ENCODE measurements at places on chromosomes 7 and 10.

GRCh38 chr7:77606562-77606961, 69.5 kb downstream of the PTPN12 start:
- DNase-seq, result no peak

- DNase-seq, result no peak
These were observed 6.4 kb downstream of the CDCA7L start for GRCh38 chr7:21939136-21939857.

DNA sequence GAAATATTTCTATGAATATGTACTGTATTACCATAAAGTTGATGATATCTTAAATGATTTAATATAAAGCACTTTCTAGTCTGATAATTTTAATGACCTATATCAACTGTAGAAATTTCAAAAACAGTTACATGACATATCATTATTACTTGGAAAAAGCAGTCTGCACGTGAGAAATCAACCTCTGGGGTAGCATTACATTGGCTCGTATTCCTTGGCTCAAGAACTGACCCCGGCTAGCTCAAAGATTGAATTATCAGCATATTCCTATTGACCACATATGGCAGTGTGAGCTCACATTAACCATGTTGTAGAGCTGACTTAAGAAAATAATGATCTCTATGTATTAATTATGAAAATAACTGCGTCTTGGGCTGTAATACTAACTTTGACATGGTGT, 139.3 kb downstream of the PTN start:
- DNase-seq, result no peak

DNA sequence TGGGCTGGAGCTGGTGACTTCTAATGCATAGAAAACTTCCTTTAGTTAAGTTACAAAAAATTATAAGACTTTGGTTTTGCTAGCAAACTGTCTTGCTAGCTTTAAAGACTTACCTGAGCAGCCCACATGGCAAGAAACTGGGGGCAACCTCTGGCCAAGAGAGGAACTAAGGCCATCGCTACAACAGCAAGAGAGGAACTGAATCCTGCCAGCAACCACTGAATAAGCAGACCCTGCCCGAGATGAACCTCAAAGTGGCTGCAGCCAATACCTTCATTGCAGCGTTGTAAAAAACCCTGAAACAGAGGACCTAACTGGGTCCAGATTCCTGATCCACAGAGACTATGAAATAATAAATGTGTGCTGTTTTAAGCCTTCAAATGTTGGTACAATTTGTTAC, 54.6 kb upstream of the STARD3NL start:
- DNase-seq, result no peak

- DNase-seq, result no peak
These were observed 717.4 kb downstream of the PARD3 start for GRCh38 chr10:34097682-34098081.

DNA sequence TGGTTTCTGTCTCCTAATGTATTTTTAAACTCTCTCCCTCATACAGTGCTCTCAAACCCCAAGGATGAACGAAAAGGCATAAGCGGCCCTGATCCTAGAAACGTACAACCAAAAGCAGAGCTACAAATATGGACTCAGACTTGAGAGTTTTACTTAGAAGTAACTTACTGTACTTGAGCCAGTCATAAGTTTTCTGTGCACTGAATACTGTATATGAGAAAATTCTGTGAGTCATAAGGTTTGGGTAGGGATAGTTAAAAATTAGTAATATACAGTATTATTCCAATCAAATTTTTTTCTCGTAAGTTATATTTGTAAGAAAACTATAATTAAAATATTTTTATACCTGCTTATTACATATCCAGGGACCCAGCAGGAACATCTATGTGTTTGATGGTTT, 5.9 kb upstream of the ASL start:
- no peak for DNase-seq

- DNase-seq, result no peak
These were observed 3.1 kb upstream of the SMNDC1 start for GRCh38 chr10:110307805-110308204.

DNA sequence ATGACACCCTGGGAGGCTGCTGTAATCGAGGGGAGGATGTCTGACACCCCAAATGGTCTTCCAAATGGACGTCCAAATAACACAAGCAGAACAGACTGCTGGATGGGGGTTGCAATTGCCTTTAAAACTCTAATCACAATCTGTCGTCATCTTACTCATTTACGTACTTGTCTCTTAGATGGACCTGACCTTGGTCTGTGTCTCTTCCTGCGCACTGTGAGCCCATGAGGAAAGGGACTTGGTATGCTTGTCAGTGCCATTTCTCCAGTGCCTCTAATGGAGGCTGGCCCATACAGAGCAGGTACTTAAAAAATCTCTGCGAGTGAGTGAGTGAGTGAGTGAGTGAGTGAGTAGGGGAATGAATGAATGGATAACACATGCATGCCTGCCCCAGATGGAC, 93.3 kb downstream of the DLG5 start:
- no peak for DNase-seq

- no peak for DNase-seq
These were observed 11.5 kb upstream of the AKR1B10 start for GRCh38 chr7:134515569-134516468.

- no peak for DNase-seq
These were observed 709.1 kb upstream of the FZD8 start for GRCh38 chr10:36351159-36351558.

DNA sequence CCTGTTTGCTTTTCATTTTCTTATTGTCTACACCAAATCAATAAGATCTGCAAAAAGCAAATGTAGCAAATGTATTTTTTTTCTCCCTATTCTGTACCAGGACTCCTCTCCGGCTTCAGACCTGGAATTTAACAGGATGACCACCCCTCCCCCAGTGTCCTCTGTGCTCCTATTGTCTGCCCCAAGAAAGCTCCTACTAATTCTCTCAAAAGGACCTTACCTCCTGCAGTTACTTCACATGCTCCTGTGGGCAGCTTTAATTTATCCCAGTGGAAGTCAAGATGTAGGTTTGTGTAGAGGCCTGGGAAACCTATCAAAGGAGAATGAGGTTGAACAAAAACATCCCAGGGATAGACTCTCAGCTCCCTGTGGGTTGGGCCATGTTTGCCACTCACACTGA, 31.3 kb downstream of the PLXNA4 start:
- DNase-seq, result no peak

DNA sequence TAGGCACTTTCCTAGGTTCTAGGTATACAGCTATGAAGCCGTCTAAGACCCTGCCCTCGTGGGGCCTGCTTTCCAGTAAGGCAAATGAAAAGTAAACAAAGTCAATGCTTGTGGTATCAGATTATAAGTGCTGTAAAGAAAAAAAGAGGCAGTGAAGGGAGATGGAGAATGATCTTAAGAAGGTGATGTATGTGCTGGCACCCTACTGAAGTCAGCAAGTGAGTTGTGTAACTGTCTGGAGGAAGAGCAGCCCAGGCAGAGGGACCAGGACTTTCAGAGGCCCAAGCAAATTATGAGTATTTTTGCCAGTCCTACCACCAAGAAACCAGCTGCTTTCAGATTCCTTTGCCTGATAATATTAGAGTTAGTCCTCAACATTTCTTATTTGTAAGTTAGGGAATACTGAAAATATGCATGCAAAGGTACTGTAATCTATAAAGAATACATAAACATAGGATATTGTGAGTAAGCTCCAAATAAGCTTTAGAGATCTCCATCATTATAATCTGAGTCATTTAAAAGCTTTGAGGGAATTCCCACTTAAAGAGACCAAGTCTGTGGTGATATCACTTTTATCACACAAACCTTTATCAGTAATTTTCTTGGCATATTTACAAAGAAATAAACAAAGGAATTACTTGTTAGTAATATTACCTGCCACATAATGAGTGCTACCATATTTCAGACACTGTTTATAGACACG, 329.2 kb upstream of the LRGUK start:
- no peak for DNase-seq

DNA sequence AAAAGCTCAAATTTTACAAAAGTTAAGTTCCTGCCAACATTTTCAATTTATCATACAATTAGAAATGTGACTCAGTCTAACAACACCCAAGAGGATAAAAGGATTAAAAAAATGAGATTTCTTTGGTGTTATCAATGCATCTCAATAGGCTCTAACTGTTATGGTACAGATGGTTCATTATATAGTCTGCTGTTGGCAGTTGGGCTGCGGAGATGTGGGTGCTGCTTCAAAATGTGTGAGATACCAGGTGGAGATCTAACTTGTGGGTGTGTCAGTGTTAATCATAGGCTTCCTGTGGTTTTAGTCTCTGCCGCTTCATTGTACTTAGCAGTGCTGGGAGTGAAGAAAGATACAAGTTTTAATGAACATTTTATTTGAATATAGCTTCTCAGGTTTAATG, 231.2 kb downstream of the EXOC4 start:
- no peak for DNase-seq

- DNase-seq, result no peak
These were observed 32.8 kb upstream of the CDK14 start for GRCh38 chr7:90563286-90563685.

GRCh38 chr7:154423231-154423630, 371.0 kb downstream of the DPP6 start:
- no peak for DNase-seq

- no peak for DNase-seq
These were observed 138.0 kb downstream of the LHPP start for GRCh38 chr10:124599588-124600050.

DNA sequence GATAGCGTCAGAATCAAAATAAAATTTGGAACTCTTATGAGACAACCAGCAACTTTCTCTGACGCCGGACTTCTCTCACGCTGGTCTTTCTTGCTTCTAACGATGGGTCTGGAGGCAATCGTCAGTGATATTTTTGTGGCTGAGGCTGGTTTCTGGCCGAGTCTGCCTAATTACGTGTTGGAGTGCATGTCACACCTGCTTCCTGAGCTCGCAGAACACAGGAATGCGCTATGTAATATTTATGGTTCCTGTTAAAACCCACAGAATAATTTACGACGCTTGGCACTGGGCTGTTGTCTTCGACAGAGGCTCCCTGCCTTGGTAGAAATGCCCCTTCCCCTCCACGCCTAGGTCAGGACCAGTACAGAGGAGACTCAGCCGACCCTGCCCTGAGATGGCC, 64.9 kb downstream of the NPTX2 start:
- DNase-seq, result no peak

GRCh38 chr7:157898261-157898660, 561.5 kb downstream of the DNAJB6 start:
- DNase-seq, result no peak

- DNase-seq, result no peak
These were observed 65.6 kb downstream of the ZNF503 start for GRCh38 chr10:75335983-75336382.

GRCh38 chr10:68787813-68788212, 39.5 kb upstream of the STOX1 start:
- DNase-seq, result no peak

- no peak for DNase-seq
These were observed 44.2 kb downstream of the RAB11FIP2 start for GRCh38 chr10:118002581-118002980.

GRCh38 chr10:91220954-91221675, 652 bp downstream of the PCGF5 start:
- no peak for DNase-seq

DNA sequence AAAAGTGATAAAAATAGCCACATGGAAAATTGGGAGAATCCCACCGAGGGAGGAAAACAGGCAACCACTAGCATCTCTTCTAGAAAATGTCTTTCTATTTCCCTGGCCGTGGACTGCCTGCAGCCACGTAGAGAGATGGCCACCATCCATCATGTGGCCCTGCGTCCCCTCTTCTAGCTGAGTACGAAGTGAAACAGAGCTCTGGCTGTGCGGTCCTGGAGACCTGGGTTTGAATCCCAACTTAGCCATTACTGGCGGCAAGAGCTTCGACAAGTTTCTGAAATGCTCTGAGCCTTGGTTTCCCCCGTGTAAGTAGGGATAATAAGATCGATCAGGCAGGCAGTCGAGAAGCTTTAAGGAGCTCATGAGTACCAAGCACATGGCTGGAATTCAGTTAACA, 32.9 kb downstream of the ZCCHC24 start:
- DNase-seq, result no peak

- no peak for DNase-seq
These were observed 9.6 kb upstream of the ZMIZ2 start for GRCh38 chr7:44738876-44739665.

- DNase-seq, result no peak
These were observed 50.0 kb downstream of the PRPF18 start for GRCh38 chr10:13636776-13637175.

DNA sequence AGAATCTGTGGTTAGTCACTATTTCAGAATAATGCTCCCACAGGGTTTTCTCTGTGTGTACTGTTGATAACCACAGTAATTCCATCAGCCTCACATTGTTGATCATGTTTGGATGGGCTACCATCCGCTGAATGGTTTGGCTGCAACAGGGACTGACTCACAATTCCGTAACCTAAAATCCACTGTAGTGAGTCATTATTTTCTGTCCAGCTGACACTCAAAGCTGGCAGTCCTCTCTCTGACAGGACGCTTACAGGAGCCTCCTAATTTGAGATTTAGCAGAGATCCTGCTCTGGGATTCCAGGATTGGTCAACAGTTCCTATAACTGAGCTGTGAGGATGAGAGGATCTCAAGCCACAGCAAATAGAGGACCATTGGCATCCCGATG, 32.7 kb downstream of the VWA2 start:
- peak; percentile 80 for DNase-seq

DNA sequence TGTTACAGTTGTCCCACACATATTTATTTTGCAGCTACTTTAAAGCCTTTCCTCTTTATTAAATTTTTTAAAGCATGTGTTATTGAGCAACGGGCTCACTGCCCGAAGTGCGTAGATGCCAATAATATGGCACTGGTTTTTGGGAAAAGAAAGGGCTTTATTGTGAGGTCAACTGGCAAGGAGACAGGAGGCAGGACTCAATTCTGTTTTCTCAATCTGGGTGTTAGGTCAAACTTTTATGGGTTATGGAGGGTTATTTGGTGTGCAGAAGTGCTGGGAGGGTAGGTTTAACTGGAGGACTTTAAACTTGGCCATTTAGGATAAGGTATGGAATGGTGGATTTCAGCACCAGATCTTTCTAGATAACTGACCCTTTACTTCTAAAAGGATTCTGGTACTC, 183.6 kb downstream of the LRRC4 start:
- no peak for DNase-seq

- no peak for DNase-seq
These were observed 2.4 kb upstream of the HOXA10 start for GRCh38 chr7:27176524-27176845.

DNA sequence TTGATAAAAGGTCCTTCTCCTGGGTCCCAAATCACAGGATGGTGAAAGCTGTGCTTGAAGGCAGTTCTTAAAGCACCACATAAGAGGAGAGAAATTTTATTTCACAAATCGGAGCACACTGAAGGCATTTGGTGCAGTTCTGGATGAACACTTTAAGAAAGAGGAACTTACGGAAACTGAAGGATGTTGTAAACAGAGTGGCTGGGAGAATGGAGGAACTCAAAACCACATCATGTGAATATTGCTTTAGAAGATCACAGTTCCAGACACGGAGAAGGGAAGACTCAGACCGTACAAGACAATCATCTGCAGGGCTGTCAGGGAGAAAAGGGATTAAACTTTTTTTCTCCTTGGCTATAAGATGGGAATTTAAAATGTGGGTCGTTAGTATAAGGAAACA, 9.0 kb upstream of the GPR141 start:
- no peak for DNase-seq

Data from right atrium auricular region (tissue), 2 donors.